RWPE1 (cell line): ENCODE measurements at places on chromosomes 7 and 10.

GRCh38 chr7:17963281-17963680, 23.0 kb upstream of the SNX13 start:
- no peak for DNase-seq

- DNase-seq: peak; percentile 33
Observed at GRCh38 chr7:79495544-79496272, 42.2 kb upstream of the MAGI2 start.

DNA sequence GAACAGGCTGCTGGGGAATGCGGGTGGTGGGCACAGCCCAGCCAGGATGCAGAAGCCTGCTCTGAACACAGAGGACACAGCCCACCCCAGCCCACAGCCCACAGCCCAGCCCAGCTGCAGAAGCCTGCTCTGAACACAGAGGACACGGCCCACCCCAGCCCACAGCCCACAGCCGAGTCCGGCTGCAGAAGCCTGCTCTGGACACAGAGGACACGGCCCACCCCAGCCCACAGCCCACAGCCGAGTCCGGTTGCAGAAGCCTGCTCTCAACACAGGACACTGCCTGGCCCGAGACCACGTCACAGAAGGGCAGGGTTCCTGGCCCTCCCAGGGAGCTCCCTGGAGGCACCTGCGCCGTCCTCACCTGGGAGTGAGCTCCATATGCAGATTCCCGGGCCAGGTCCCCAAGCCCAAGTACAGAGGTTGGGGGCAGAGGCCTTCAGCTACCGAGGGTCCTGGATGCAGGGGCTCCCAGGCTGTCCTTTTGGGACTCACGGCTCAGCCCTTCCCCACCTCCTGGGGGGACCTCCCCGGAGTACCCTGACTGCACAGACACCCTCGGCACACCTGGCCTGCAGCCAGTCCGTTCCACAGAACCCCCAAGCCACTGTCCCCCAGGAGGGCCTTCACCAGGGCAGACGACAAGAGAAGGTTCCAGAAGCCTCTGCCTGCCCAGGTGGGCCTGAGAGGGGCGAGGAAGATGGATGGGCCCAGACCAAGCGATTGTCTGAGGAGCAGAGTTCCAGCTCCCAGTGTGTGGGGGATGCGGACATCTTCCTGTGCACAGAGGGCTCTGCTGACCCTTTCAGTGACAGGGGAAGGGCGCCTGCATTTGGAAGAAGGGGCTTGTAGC, 23.7 kb upstream of the FOXL3 start:
- DNase-seq: no peak

- no peak for DNase-seq
Observed at GRCh38 chr7:22049766-22050500, 104.2 kb upstream of the CDCA7L start.

DNA sequence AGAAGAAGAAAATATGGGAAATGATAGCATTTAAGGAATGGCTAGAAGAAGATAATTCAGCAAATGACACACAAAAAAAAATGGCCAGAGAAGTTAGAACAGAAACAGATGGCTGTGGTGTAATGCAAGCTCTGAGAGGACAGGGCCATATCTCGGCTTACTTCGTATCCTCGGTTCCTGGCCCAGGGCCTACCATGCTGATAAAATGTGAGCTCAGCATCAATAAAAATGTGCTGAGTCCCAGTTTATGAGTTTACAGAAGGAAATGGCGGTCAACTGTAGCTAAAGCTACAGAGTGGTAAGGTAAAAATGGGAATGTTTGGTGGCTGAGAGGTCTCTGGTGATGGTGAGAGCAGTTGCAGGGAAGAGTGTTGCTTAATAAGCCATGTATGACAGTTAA, 40.8 kb downstream of the HBP1 start:
- no peak for DNase-seq

- DNase-seq: no peak
Observed at GRCh38 chr10:45354261-45354660, 19.8 kb upstream of the ALOX5 start.

- peak; percentile 49 for DNase-seq
Observed at GRCh38 chr10:112827951-112828350, 122.1 kb upstream of the TCF7L2 start.

GRCh38 chr7:24505968-24506367, 67.3 kb upstream of the PALS2 start:
- DNase-seq: no peak

DNA sequence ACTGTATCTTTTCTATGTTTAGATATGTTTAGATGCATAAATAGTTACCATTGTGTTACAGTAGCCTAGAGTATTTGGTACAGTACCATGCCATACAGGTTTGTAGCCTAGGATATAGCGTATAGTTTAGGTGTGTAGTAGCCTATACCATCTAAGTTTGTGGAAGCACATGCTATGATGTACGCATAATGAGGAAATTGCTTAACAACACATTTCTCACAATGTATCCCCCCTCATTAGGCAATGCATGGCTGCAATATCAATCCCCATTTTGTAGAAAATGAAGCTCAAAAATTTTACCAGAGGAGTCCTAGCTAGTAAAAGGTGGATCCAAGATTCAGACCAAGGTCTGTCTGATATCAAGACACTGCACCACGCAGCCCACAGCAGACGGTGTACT, 376.4 kb upstream of the NFE2L3 start:
- no peak for DNase-seq

- DNase-seq: peak; percentile 34
Observed at GRCh38 chr7:45874408-45875131, 1.7 kb upstream of the CCDC201 start.

- no peak for DNase-seq
Observed at GRCh38 chr7:150755473-150756099, 18.4 kb downstream of the GIMAP5 start.
